ENCODE measurements at places on chromosomes 6 and 20. TPM values are rescaled to one million over a fixed set of nuclear protein-coding genes. Genes with fewer than 3 reads are reported as not detected.

GRCh38 chr20:18663932-18664331 is 76.1 kb downstream of the DTD1 start:
- no peak for DNase-seq

SCGN gene
- polyA plus RNA-seq = not detected

DNA sequence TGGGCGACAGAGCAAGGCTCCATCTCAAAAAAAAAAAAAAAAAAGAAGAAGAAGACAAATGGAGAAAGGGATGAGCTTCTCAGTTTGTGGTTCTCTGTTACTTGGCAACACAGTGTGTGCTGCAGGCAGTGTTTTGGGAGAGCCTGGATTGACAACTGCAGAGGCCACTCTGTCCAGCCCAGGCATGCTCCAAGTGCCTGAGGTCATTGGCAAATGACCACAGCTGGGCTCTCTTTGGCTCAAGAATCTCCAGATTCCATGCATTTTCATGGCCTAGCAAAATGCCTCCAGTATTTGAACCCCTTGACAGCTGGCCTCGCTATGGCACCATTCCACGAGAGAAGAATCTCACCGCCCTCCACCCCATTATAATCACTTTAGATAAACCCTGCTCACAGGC is 126.2 kb downstream of the ANKRD60 start:
- no peak for DNase-seq

DNA sequence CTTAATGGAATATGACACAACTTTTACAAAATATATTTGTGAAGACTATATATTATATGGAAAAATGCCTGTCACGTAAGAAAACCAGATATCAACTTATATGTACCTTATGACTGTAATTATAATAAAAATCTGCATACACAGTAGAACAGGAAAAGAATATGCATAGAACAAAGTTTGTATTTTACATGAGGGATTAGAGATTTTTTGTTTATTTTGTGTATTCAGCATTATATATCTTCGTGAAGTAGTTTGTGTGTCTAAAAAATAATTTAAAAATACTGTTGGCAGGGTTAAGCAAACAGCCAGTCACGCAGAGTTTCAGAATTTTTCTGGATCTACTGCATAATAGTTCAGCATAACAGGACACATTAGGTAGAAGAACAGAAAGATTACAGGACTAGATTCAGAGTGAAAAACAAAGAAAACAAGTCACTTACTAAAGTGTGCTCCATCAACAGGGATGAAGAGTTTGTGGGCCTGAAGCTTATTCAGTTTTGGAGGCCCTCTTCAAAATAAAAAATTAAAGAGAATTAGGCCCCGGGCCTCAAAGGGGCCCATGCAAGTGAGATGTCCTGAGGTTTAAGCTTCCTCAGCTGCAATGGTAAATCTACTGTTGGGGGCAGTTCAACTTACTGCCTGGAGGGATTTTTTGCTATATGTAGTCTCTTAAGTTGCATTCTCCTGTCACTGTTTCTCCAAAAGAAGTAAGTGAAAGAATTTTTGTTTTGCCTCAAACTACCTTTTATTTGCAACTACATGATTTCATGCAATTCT is 16.3 kb downstream of the TXLNB start:
- no peak for DNase-seq

- no peak for DNase-seq
These were observed 32.1 kb upstream of the PPP1R3G start for GRCh38 chr6:5053038-5053437.

- DNase-seq = no peak
These were observed 69.4 kb upstream of the PRL start for GRCh38 chr6:22366214-22366613.

DNA sequence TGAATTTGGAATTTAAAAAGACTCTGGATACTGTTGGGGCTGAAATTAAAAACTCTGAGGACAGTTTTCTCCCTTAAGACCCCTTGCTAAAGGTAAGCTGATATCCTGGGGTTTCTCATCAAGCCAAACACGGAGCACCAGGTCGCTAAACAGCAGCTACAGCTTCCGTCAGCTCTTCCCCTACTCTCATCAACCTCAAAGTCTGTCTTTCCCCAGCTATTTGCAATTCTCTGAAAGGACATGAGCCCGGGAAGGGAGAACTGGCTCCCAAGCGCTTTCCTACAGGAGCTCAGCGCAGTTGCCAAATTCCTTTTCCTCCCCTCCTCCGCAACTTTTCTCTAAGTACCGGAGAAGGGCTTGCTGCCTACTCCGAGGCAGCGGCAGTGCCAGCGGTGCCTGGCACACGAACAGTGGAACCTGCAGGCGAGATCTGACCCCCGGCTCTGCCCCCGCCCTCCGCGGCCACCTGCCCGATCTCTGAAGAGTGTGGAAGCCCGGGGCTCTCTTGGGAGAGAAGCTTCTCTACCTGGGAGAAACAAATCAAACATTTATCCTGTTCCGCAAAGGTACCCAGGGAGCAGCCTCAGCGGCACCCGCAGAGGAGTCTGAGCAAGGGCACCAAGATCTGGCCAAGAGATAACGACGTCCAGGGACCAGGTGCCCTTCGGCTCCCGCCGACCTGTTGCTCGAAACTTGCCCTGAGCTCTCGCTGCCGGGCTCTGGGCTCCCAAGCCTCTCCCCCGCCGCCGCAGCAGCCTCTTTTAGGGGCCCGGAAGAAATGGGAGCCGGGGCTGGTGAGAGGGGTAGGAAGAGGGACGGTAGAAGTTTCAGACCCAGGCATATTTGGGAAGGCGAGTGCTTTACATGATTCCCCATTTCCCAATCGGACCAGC is 2.2 kb downstream of the CBLN4 start:
- DNase-seq = no peak

DNA sequence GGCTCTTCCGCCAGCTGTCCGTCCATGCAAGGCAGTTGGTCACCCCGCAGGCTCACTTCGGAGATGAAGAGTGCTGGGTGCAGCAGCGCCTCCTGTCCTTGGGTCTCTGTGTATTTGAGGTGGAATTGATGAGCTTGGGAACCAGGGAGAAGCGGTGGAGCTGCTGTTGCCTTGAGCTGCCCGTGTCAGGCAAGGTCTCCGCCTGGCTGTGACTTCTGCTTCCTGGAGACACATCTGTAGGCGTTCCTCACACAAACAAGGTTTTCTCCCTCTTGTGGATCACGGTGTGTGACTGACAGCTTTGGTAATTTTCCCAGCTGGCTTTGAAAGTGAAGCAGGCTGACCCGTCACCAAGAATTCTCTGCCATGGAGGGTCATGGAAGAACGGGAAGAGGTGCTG is 2.5 kb upstream of the SLC17A9 start:
- DNase-seq = no peak

TUBB2A gene
- polyA plus RNA-seq = 7.3 TPM

- DNase-seq = no peak
These were observed 117.7 kb downstream of the RPS12 start for GRCh38 chr6:132931936-132932514.

DNA sequence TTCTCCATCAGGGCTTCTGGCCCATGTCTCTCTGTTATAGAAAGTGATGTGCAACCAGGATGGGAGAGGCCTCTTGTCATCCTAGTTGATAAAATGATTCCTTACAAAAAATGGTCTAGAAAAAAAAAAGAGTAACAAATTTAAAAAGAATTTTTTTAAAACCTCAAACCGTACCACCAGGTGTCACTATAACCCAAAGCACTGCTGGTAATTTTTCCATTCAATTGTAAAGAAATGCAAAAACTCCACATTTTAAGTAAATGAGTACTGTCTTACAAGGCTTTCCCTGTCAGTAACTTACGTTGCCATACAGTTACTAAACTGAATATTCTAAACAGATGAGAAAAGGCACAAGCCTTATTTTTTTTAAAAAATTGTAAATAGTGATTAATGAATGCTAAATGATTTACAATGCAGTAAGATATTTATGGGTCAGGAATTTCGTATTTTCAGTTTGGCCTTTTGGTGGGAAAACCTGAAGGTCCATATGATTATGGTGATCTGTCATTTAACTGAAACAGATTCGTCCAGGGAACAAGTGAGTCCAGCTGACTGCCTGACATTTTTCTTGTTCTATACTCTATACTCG is 95.4 kb downstream of the OGFRL1 start:
- DNase-seq = no peak

EPB41L1 gene
- polyA plus RNA-seq = not detected

All from CD4-positive, alpha-beta memory T cell (primary cell).